ENCODE measurements at places on chromosomes 4 and X.

- no peak for DNase-seq
These were observed 56.0 kb downstream of the GLUD2 start for GRCh38 chrX:121103381-121103780.

DNA sequence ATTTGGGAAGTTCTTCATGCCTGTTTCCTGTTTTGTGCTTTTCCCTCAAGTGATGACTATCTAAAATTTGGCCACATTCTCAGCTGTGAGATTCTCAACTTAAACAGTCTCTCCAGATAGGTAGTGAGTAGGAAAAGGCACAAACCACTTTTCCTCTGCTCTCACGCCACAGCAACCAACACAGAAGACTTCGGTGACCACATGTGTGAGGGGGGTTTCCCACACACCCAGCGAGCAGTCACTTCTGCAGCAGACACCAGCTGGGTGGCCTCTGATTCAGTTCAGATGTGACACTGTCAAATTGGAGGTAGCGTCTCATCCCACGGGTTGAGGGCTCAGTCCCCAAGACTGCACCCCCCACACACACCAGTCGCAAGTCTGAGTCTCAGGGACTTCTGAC lies 25.1 kb upstream of the CLDN34 start:
- peak; percentile 2 for DNase-seq

DNA sequence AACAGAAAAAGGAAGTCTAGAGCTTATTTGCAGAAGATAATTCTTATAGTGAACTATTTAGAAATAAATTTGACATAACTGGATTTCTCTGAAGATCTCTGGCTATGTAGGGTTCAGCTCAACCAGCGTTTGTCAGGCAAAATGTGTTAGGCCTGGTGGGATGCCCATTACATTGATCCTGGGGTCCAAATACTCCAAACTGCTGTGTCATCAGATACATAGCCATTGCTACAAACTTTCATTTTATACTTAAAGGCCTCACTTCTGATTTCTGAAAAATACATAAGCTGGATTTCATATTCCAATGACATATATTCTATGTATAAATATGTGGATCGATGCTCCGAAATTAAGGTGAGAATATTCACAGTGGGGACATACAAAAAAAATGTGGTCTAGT lies 1958.9 kb upstream of the TENM3 start:
- no peak for DNase-seq

DNA sequence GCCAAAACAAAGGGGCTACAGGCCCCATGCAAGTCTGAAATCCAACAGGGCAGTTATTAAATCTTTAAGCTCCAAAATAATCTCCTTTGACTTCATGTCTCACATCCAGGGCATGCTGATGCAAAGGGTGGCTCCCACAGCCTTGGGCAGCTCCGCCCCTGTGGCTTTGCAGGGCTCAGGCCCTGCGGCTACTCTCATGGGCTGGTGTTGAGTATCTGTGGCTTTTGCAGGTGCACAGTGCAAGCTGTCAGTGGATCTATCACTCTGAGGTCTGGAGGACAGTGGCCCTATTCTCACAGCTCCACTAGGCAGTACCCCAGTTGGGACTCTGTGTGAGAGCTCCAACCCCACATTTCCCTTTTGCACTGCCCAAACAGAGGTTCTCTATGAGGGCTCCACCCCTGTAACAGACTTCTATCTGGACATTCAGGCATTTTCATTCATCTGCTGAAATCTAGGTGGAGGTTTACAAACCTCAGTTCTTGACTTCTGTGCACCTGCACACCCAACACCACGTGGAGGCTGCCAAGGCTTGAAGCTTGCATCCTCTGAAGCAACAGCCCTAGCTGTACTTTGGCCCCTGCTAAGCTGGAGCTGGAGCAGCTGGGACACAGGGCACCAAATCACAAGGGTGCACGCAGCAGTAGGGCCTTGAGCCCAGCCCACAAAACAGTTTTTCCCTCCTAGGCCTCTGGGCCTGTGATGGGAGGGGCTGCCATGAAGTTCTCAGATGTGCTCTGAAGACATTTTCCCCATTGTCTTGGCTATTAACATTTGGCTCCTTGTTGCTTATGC lies 154.8 kb upstream of the PDE5A start:
- no peak for DNase-seq

DNA sequence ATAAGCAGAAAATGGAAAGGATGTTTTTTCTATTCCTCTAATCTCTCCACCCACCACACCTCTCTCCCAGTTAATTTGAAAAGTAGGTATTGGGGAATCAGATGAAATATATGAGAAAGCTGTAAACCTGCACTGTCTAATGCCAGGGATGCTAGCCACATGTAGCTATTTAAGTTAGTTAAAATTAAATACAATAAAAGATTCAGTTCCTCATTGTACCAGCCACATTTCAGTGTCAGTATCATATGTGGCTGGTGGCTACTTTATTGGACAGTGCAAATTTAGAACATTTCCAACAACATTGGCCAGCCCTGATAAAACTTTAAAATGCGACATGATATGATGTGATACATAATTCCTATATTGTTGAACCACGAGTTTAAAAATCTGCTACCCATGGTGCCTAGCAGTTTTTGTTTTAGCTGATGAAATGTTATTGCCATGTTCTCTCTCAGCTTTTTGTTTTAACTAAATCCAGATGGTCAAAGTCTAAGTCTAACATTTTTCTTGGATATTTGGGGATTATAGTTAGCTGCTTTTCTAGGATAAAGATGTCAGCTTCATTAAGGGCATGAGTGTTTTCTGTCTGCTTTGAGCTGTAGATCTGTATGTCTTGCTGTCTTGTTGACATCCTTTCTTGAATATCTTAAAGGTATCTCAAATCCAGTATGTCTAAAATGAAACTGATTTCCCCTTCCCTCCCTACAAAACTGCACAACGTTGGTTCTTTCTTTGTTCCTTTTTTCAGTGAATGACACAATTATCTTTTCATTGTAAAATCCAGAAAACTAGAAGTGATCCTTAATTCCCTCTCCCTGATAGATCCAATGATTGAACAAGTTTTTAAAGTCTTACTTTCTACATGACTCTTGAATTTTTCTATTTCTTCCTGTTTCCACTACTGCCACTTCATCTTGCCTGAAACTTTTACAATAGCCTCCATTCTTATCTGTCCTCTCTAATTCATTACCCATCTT lies 6.2 kb downstream of the ARFIP1 start:
- no peak for DNase-seq

- no peak for DNase-seq
These were observed 28.4 kb upstream of the SLC10A7 start for GRCh38 chr4:146550161-146550560.

- DNase-seq = no peak
These were observed 6.3 kb downstream of the AREG start for GRCh38 chr4:74451214-74451661.

DNA sequence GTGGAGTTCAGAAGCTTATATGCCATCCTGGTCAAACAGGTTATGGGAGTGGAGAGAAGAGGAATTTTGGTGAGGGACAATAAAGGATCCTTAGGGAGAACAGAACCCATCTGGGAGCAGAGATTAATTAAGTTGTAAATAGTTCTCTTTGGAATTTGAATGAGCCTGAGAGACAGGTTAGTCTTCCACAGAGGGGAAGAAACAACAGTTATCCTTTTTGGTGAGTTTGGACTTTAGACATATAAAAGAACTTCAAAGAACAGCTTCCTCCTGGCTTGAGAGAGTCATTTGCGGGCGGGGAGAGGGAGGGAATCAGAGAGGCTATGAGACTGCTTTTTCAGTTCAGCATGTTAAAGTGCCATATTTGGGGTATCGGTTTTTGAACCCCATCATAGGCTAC lies 793.3 kb upstream of the MAGEB2 start:
- no peak for DNase-seq

DNA sequence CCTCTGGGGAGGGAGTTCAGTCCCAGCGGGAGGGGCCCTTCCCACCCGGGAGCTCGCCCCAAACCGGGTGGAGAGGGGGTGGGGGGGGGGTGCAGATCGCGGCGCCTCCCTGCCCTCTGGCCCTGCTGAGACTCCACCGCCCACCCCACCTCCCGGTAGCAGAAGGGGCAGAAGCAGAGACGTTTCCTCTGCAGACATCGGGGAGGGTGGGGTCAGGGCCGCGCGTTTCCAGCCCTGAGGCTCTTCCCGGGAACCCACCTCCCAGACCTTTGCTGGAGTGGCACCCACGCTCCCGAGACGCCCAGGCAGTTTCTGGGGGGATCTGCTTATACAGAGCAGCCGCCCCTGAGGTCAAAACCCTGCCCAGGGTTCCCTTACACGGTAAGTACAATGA lies 30.2 kb downstream of the CPLX1 start:
- no peak for DNase-seq

- no peak for DNase-seq
These were observed 34.2 kb downstream of the COX7B2 start for GRCh38 chr4:46874811-46875210.

GRCh38 chr4:29710519-29710918 lies 1009.6 kb upstream of the PCDH7 start:
- DNase-seq = no peak
